GM10248 (cell line): ENCODE measurements at places on chromosomes 7 and 10.

DNA sequence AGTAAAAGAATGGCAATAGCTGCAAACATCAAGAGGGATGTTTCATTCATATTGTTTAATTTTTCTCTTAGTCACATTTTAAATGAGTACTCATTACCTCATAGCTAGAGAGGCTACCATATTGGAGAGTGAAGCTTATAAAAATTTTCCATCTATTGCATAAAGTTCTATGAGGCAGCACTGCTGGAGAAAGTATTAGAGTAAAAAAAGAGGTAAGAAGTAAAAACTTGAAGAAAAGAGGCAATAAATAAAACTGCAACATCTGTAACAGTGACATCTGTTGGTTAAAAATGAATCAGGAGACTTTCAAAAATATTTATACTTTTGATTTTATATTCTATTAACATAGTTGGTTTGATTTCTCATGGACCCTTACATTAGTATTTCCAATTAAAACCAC, 284.5 kb upstream of the SEMA3D start:
- DNase-seq, result no peak

DNA sequence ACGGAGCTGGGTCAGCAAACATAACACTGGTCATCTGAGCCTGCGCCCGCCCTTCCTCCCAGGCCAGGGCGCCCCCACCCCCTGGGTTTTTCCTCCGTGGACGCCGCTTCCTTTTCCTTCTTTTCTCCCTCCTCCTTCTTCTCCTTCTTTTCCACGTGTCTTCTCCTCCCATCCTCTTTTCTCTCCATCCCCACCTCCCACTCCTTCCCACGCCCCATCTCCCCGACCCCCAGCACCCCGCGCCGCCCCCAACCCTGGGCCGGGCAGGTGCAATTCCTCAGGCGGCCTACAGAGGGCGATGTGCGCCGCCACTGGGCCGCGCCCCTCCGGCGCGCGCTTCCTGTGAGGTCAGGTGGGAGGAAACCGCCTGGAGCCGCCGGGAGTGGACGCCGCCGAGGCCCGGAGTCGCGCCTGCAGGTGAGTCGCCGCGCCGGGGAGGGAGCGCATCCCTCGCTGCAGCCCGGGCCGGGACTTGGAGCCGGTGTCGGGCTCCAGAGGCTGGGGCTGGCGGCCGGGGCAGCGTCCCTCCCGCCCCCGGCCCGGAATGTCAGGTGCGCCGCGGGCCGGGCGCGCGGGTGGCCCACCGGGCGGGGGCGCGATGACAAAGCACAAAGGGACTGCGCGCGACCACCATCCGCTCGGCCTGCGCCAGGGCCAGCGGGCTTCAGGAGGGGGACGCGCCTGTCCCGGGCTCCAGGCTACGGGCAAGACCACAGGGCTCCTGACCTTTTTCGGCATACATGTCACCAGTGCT, at the start of gene FAM241B:
Gene FAM241B, plus strand, starts transcription at position 351 of the 754 bp plus-strand sequence. CDS start 1,497 bp downstream, outside the sequence.
- peak; percentile 86 for DNase-seq

- DNase-seq, result no peak
Measured at GRCh38 chr7:82067628-82068264, 297.9 kb upstream of the HGF start.

GRCh38 chr10:57418476-57418875, 849.2 kb downstream of the IPMK start:
- DNase-seq, result no peak

- DNase-seq, result peak; percentile 87
Measured at GRCh38 chr10:73771722-73772280, 10.0 kb upstream of the CHCHD1 start.

DNA sequence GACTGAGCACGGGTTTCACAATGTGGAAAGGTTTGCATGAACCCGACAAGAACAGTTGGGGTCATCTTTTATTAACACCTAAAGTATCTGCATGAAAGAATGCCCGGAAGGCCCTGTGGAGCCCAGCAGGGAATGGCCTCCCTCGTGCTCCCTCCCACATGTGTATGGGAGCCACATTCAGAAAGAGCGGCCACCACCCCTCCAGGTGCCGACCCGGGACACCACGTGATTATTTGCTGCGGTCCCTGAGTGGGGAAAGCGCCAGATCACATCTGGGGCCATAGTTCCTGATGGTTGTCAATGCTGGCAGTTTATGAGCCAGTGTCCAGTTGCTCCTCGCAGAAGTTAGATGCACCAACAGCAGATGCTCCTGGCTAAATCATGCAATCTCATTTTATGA, 571.4 kb downstream of the TCERG1L start:
- no peak for DNase-seq

DNA sequence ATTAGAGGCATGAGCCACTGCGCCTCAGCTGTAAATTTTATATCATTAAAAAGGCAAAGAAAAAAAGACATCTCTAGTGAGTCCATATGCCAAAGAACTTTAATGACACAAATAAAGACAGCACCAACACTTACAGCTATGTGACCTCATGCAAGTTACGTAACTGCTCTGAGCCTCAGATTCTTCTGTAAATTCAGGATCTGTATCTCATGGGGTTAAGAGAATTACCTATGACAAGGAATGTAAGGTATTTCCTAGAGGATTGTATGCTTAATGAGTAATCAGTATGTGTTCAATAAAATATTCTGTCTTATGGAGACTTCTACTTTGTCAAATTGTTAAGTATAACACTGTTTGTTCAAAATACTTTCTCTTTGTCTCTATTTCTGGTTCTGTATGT, 274.0 kb upstream of the GLI3 start:
- no peak for DNase-seq

GRCh38 chr10:5545778-5546710, 21.3 kb downstream of the CALML3 start:
- DNase-seq, result no peak

DNA sequence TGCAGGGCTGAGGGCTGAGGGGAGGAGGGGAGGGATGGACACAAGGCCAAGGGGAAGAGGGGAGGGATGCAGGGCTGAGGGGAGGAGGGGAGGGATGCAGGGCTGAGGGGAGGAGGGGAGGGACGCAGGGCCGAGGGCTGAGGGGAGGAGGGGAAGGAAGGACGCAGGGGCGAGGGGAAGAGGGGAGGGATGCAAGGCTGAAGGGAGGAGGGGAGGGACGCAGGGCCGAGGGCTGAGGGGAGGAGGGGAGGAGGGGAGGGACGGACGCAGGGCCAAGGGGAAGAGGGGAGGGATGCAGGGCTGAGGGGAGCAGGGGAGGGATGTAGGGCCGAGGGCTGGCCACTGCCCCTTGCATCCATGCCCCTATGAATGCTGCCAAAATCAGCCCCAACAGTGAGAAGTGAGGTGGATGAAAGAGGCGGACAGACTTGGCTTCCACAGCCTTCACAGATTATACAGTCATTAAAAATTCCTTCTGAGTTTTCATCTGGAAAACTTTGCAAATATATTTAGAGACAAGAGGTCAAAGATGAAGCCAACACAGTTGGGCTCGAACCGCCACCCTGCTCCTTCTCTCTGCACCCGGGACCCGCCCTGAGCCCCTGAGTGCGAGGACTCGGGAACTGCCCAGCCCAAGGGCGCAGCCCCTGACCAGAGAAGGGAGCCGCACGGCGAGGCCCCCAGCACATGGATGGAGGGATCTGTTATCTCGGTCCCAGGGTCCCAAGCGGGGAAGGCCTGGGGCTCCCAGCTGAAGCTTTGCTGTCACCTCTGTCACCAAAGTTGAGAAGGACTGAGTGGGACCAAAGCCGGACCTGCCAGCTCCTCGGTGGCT, 65.8 kb downstream of the DIP2C start:
- no peak for DNase-seq

GRCh38 chr7:41058986-41059741, 643.7 kb downstream of the INHBA start:
- no peak for DNase-seq

DNA sequence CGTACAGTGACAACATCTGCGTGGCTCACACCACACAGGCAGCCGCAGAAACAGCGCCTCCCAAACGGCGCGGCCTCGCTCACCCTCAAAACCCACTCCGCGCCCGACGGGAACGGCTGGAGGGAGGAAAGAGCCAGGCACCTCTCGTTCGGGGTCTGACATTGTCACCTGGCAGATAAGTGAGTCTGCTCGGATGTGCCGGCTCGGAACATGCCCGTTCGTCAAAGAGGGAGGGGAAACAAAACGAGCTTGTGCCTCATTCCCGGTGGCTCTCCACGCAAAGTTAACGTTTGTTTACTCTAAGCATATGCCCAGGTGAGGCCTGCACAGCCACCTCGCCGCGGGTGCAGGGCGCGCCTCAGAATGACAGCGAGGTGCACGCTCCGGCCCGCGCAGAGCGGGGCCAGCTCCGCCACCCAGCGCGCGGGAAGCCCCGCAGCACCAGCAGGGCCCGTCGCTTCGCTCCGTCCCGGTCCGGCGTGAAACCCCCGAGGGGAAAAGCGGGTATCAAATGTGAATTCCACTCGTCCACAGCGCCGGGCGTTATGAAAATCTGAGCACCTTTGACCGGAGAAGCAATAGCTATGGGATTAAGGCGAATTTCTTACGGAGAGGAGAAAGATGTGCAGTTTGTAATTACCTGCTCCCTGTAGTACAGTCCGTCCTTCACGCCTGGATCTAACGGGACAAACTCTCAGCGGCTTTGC, 13.1 kb downstream of the CNPY1 start:
- no peak for DNase-seq
